ENCODE measurements at places on chromosomes 3 and 15. TPM values are rescaled to one million over a fixed set of nuclear protein-coding genes. Genes with fewer than 3 reads are reported as not detected.

Gene ZMYND10
- 0.50 TPM for total RNA-seq

Gene IMPG2
- 0.60 TPM for total RNA-seq

Gene HCN4
- not detected for total RNA-seq

DNA sequence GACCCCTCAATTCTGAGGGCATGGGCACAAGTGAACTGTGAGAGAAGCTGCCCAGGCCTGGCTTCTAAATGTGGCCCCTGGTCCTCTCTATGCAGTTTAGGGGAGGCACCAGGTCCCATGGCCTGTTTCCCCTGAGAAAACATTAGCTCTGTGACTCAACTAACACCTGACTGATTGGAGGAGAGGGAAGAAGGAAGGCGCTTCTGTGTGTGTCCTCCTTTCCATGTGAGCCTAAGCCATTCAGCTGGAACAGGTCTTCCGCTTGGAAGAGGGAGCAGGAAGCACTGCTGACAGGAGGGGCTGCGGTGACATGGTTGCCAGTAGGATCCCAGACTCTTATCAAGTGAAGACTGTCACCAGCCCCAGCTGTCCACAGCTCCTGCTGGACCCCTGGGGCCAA lies 79.5 kb downstream of the MYLK start:
- DNase-seq: peak; percentile 66

DNA sequence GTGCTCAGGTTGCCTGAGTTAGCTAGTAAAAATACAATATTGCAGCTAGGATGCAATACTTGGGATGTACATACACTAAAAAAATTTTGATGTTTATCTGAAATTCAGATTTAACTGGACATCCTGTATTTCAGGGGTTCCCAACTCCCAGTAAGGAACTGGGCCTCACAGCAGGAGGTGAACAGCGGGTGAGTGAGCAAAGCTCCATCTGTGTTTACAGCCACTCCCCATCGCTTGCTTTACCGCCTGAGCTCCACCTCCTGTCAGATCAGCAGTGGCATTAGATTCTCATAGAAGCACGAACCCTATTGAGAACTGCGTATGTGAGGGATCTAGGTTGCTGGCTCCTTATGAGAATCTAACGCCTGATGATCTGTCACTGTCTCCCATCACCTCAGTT lies 285.1 kb upstream of the PROK2 start:
- DNase-seq: no peak

Measured in osteocyte (in vitro differentiated cells).